ENCODE measurements at places on chromosomes 7 and 10.

GRCh38 chr10:58797356-58797755 lies 284.7 kb downstream of the BICC1 start:
- no peak for DNase-seq

DNA sequence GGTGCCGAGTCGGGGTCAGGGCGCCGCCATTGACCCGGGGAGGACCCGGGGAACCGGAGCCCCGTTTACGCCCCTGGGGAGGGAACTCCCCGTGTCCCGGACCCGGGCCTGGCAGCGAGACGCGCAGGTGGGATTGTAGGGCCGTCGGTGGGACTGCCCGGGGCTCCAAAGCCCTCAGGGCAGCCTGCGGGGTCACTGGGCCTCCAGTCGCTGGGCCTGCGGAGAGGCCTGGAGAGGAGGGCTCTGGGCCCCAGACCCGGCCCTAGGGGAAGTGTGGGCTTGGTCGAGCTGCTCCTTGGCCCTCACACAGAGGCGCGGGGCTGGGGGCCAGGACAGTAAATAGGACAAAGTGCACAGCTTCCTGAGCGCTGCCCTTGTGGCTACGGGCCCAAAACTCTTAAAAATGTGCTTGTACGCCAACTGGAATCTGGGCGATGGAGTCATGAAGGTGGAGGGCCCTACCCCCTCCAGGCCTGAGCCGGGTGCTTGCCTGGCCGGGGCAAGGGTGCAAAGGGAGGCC lies 657 bp downstream of the ECHDC3 start:
- peak; percentile 44 for DNase-seq

DNA sequence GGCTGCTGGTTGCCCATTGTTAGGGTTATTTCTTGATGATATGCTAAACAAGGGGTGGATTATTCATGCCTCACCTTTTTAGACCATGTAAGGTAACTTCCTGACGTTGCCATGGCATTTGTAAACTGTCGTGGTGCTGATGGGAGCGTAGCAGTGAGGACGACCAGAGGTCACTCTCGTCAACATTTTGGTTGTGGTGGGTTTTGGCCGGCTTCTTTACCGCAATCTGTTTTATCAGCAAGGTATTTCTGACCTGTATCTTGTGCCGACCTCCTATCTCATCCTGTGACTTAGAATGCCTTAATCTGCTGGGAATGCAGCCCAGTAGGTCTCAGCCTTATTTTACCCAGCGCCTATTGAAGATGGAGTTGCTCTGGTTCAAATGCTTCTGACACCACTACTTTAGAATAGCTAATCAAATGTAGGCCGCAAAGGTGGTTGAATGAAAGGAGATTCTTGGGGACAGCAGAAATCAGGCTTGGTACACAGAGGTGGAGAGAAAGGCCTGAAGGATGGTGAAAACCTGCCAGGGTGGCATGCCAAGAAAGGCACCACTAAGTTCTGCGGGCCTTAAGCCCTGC lies 17.9 kb upstream of the SMO start:
- no peak for DNase-seq

DNA sequence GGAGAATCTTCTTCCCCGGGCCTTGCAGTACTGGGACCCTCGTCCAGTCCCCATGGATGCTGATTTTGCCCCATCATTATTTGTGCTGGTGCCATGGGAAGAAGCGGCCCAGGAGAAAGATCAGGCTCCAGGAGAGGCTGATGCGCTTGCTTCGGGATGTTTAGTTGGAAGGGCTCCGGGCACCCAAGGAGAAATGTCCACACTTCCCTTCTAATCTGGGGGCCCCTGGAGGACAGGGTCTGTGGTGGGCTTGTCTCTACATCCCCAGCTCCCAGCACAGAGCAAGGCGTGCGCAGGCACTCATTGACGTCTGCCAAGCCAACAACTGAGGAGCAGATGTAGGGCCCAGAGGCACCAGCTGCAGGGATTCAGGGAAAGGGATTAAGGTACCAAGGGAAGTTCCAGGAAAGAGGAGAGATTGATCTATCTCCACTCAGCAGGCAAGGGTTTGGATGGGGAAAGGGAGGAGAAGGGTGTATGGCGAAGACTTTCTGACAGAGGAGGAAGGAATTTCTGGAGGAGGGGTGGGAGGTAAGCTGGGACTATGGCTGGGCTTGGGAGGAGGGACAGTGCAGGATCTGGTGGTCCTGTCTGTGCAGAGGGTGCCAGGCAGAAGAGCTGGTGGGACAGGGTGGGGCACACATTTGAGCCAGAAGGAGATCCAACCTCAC lies 38.7 kb upstream of the LEP start:
- DNase-seq: no peak

DNA sequence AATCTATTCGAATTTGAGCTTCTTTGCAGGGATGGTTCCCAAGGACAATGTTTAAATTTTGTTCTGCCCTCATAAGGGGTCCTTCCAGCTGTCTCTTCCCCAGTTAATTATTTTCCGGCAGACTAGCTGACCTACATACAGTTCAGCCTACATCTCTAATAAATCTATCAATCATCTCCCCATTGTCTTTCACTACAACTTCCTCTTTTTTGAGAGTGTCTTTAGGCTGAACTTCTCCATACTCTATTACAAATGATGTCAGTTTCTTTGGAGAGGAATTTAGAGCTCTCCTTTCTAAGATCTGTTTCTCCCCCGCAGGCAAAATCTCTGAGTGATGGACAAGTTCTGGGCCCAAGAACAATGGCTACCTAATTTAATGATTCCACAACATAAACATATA lies 122.2 kb downstream of the PCLO start:
- DNase-seq: no peak

DNA sequence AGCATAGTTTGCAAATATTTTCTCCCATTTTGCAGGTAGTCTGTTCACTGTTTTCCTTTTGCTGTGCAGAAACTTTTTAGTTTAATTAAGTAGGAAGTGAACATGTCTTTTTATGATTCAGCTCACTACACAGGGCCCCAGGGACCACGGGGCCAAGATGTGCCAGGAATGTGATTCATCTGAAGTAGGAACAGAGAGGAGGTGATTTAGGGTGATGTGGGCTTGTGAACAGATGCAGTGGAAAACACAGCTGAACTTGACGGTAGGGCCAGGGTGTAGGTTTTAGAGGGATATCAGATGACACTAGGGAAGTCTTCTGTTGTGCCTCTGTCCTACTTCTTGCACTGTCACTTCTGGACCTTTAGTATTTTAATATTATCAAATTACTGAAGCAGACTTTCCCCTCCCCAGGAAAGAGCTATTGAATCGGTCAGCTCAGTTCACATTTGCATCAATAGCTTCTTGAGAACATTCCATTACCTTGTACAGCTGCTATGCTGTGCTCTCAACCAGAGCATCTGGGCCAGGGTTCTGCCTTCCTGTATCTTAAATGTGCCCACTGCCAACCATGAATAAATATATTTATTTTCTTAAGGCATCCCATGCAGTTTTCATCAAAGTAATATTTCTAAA lies 96.9 kb downstream of the OSBPL3 start:
- no peak for DNase-seq

All from GM13976 (cell line).